Progenitor cell of endocrine pancreas (in vitro differentiated cells): ENCODE measurements at places on chromosomes 7 and 10. TPM values are rescaled to one million over a fixed set of nuclear protein-coding genes. Genes with fewer than 3 reads are reported as not detected.
A peak's percentile ranks its signal among the peaks of the same experiment; 100 is the strongest.

DNA sequence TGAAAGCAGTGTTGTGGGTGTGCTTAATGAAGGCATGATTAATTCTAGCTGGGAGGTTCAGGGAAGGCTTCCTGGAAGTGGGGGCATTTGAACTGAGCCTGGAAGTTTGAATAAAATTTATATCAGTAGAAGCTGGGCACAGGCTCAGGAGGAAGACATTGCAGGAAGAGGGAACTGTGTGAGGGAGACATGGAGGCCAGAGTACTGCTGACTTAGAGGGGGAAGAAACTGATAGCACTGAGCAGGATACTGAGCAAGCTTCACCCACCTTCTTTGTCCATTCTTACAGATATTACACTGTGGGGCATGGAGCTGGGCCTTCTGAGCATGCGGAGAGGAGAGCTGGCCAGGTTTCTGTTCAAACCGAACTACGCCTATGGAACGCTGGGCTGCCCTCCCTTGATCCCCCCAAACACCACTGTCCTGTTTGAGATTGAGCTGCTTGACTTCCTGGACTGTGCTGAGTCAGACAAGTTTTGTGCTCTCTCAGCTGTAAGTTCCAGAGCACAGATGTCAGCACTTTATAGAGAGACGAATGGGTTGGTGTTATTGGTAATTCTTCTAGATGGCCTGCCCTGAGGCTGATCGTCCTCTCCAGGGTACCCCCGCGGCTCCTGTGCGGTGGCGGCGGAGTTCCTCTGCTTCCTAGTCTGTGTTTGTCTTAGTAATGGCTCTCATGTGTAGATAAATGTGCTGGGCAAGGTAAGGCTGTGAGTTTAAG, 2.1 kb downstream of the FKBP6 start:
- peaks cover 10% of the 10 kb centered on the region for H3K4me1 ChIP-seq
- no peaks in the 10 kb centered on the region for H3K36me3 ChIP-seq
- H3K27me3 ChIP-seq = no peaks in the 10 kb centered on the region
- no peak overlapping the region for H3K4me3 ChIP-seq

GRCh38 chr7:80635533-80635932, 2.9 kb upstream of the CD36 start:
- H3K36me3 ChIP-seq = no peaks in the 10 kb centered on the region
- no peak overlapping the region for H3K4me3 ChIP-seq
- H3K27ac ChIP-seq = no peak overlapping the region
- DNase-seq = no peak
- peaks cover 2% of the 10 kb centered on the region for H3K4me1 ChIP-seq

- no peak overlapping the region for H3K4me3 ChIP-seq
- peak overlapping the region; percentile 25 for H3K27ac ChIP-seq
Measured at GRCh38 chr10:28666751-28667467, 10.4 kb upstream of the BAMBI start.

DNA sequence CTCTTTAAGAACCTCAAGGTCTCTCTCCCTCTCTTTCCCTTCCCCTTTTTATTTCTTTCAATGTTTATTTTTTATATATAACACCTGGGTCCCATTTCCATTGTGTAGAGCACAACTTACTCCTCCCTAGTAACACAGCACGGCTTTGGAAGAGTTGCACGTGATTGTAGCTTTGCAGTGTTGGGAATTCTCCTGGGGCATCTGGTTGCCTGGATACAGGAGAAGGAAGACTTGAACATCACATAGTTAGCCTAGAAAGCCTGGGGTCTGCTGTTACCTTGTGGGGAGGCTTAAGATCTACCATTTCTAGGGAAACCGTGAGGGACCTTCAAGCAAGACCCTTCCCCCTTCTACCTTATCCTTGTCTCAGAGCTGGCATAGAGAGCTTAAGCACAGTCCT, 41.1 kb upstream of the NFKB2 start:
- no peak for DNase-seq

EFCAB10 gene
- total RNA-seq = 0.53 and 0.73 TPM in 2 replicates

DNA sequence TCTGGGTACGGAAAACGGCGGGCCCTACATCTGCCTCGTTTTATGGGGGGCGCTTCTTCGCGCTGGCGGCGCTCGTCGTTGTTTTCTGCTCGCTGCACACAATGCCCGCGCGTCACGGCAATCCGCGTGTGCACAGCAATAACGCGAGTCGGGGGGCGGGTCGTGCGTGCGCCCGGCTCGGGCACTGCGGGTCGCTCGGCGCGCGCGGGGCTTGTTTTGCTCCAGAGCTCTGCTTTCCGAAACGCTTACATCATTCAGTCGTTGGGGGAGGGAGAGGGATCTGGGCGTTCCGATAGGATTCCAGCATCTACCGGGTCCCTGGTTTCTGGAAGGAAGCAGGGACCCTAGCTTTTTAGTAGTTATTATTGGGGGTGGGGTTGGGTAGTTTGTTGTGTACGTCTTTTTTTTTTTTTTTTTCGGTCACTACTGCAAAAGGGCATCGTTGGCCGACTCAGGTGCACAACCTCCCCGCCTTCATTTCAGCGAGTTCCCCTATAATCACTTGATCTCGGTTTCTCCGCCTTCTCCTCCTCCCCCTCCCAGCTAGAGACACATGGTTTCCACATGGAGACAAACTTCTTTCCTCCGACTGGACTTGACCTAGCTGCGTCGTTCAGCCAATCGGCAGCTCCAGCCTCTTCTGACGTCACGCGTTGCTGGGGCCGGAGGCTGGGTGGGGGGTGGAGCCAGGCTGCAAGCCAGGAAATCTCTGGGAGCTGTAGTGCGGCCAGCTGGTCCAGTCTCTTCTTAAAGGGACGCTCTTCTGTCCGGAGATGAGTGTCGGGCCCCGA, 3.5 kb downstream of the MXI1 start:
- no peaks in the 10 kb centered on the region for H3K36me3 ChIP-seq
- H3K27me3 ChIP-seq = peaks cover 4% of the 10 kb centered on the region
- H3K27ac ChIP-seq = peak overlapping the region; percentile 99
- peak; percentile 92 for DNase-seq
- peak overlapping the region; percentile 95 for H3K4me3 ChIP-seq

- H3K36me3 ChIP-seq = no peaks in the 10 kb centered on the region
- DNase-seq = no peak
- H3K4me3 ChIP-seq = no peak overlapping the region
- no peak overlapping the region for H3K27ac ChIP-seq
Measured at GRCh38 chr7:137475966-137476365, 132.4 kb upstream of the PTN start.

- H3K27ac ChIP-seq = no peak overlapping the region
- no peaks in the 10 kb centered on the region for H3K36me3 ChIP-seq
- H3K4me1 ChIP-seq = no peaks in the 10 kb centered on the region
- H3K4me3 ChIP-seq = no peak overlapping the region
Measured at GRCh38 chr10:71740069-71740653, 20.6 kb upstream of the C10orf105 start.

DNA sequence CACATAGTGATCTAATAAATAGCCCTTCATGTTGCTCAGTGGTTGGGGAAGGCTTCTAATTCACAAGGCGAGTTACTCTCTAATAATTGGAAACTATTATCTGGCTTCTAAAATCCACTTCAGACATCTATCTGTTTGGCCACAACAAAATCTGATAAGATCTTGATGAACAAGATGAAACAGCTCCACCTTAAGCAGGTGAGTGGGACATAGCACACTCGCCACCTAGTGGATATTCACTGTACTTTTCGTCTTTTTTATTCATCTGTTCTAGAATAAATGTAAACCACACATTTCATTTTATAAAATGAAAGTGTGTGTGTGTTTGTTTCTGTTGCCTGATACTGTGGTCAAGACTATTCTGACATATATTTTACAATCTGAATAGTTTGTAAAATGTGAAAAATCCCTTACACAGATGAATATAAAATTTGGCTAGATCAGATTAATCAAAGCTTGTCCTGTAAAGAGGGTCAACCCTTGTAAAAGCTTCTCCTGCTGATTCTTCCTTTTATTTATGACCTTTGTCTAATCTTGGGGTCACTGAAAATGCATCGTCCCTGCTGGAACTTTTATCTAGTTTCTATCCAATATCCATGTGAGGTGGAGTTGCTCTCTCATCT, 26.5 kb upstream of the CNTNAP2 start:
- H3K27ac ChIP-seq = no peak overlapping the region
- peaks cover under 1% of the 10 kb centered on the region for H3K27me3 ChIP-seq
- no peak for DNase-seq
- H3K36me3 ChIP-seq = no peaks in the 10 kb centered on the region

DNA sequence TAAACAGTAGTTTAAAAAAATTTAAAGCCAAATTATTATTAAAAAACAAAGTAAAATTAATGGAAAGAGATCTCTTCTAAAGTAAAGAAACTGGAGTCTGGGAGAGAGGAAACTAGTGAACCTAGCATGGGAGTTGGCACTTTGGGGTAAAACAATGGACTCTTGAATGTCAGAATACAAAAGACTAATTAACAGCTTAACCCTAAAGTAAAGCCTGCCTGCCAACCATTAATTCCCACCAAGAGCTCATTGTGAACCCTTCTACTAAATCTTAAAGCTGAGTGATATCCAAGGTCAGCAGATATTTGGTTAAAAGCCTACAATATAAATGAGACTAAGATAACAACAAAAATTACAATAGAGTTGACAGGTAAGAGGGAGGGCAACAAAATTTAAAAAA, 36.5 kb downstream of the KMT2C start:
- H3K27ac ChIP-seq = no peak overlapping the region
- H3K27me3 ChIP-seq = no peaks in the 10 kb centered on the region
- peaks cover 8% of the 10 kb centered on the region for H3K36me3 ChIP-seq
- H3K4me1 ChIP-seq = peaks cover 22% of the 10 kb centered on the region
- no peak overlapping the region for H3K4me3 ChIP-seq

DNA sequence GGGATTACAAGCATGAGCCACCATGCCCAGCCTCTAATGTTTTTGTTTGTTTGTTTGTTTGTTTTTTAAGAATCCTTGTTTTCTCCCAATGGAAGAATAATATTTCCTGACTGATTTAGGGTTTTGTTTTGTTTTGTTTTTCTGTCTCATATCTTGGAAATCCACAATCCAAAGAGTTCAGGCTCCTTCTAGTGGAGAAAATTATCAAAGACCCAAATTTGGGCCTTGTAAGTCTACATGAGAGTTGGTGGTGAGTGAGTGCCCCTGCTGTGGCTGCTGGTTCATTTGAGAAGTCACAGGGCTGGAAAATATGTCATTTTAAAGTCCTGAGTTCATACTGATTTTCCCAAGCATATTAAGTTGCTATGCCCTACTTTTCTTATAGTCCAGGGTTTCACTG, 33.5 kb upstream of the KLHL7 start:
- no peak for DNase-seq
- no peaks in the 10 kb centered on the region for H3K27me3 ChIP-seq
- H3K27ac ChIP-seq = no peak overlapping the region
- H3K4me3 ChIP-seq = no peak overlapping the region

FGFBP3 gene
- 5.9 and 6.2 TPM in 2 replicates for total RNA-seq

DNA sequence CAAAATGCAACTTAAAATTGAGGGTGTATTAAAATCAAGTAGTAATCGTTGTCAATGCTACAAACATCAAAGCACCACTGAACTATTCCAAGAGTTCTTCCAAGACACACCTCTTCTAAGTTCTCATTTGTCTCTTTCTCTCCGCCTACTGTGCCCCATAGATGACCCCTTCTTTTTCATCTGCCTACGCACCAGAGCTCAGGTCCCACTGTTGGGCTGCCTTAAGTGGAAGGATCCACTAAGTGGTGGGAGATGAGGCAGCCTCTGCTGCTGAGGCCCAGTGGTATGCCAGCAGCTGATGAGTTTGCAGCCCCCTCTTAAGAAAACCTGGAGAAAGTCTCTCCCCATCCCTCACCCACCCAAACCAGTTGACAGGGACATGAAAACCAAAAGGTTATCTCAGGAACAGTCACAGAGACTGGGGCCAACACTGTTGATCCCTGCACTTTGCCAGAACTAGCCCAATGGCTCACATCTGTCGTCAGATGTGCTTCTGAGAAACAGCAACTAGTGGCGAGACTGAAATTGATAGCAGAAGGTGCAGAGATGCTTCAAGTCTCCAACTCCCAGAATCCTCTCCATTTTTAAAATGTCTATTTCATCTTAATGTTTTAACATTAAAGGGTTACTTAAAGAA, 88.4 kb downstream of the CHCHD3 start:
- no peak for DNase-seq
- H3K4me3 ChIP-seq = no peak overlapping the region
- peaks cover 23% of the 10 kb centered on the region for H3K4me1 ChIP-seq
- H3K36me3 ChIP-seq = peaks cover 3% of the 10 kb centered on the region
- no peaks in the 10 kb centered on the region for H3K27me3 ChIP-seq

GRCh38 chr10:124142006-124142739, 48.8 kb upstream of the CHST15 start:
- no peaks in the 10 kb centered on the region for H3K4me1 ChIP-seq
- H3K27me3 ChIP-seq = peaks cover 3% of the 10 kb centered on the region
- H3K36me3 ChIP-seq = no peaks in the 10 kb centered on the region
- DNase-seq = no peak
- no peak overlapping the region for H3K4me3 ChIP-seq

DNA sequence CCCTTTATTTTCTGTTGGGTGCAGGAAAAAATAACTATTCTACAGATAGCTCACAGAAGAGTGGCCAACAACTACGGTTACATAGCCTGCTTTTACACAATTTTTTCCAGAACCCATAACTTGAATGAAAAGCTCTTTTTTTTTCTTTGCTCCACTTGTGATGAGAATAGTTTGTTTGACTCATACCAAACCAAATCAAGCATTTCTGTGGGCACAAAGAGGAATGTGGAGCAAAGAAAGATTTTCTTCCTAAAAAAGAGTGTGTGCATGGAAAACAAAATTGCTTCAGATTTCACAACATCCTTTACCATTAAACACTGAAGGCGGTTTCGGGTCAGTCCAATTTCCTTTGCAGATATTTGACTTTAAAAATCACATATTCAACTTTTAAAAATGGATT, 54.8 kb upstream of the RAB11FIP2 start:
- H3K36me3 ChIP-seq = no peaks in the 10 kb centered on the region
- H3K27me3 ChIP-seq = no peaks in the 10 kb centered on the region
- no peak overlapping the region for H3K4me3 ChIP-seq
- no peak for DNase-seq
- no peak overlapping the region for H3K27ac ChIP-seq
- no peaks in the 10 kb centered on the region for H3K4me1 ChIP-seq

- no peak for DNase-seq
- no peak overlapping the region for H3K4me3 ChIP-seq
- H3K4me1 ChIP-seq = peaks cover 15% of the 10 kb centered on the region
- no peaks in the 10 kb centered on the region for H3K27me3 ChIP-seq
- H3K27ac ChIP-seq = no peak overlapping the region
Measured at GRCh38 chr7:26090927-26091519, 61.0 kb upstream of the NFE2L3 start.

DNA sequence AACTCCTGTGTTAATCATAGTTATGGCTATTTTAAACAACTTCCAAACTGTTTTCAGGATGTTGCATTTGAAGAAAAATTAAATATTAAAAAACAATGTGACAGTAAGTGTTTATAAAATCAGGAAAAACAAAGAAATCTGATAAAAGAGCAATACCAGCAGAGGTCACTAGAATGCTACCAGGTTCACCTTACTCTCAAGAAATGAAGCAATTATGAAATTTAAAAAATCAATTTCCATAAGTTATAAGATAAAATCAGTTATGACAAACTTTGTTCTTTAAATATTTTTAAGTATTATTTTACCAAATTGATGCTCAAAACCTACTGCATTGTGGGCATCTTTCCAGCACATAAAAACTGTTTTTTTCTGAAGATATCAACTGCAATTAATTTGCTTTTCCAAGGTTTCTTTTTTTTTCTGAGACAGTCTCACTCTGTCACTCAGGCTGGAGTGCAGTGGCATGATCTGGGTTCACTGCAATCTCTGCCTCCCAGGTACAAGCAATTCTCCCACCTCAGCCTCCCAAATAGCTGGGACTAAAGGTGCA, 50.7 kb upstream of the RHEB start:
- no peak overlapping the region for H3K4me3 ChIP-seq
- DNase-seq = no peak
- H3K27me3 ChIP-seq = no peaks in the 10 kb centered on the region
- no peak overlapping the region for H3K27ac ChIP-seq
- H3K4me1 ChIP-seq = peaks cover 2% of the 10 kb centered on the region
- peaks cover 7% of the 10 kb centered on the region for H3K36me3 ChIP-seq
